ENCODE measurements at places on chromosomes 5 and 9.

DNA sequence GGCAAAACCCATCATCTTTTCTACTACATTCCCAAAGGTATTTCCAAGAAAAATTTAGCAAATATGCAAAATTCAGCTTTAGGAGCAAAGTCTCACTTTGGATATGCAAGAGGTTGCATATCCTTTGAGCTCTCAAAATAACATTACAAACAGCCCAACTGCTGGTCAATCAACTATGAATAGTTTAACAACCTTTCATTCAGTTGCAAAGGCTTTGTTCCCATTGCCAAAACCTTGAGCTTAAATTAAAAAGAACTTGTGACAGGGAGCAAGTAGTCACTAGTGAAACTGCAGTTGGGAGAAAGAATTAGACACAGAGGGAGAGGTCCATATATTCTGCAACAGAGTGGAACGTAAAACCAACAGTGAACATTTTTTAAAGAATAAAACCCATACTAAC lies 8.8 kb downstream of the ZNF608 start:
- DNase-seq, result no peak

- peak; percentile 42 for DNase-seq
Observed at GRCh38 chr5:37971483-37972024, 131.7 kb upstream of the GDNF start.

DNA sequence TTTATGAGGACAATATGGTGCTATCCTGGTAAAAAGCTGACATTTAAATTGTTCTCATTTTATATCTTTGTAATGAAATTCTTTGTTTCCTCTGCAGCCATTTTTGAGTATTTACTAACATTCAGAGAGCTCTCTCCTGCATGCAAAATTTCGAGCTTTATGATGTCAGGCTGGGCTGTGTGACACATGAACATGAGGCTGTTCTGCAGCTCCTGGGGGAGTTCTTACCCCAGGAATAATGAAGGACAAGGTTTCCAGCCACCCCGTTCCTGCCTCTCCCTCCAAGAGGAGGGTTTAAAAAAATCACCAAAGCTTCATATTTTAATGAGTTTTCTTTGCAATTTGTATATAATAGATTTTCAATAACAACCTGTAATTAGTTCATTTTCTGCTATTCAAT lies 252.4 kb downstream of the HSPA4 start:
- no peak for DNase-seq

GRCh38 chr9:37922363-37923117 lies 18.6 kb upstream of the SLC25A51 start:
- DNase-seq, result no peak

- no peak for DNase-seq
Observed at GRCh38 chr9:76741524-76741923, 22.7 kb upstream of the PCA3 start.

GRCh38 chr5:78007233-78007632 lies 231.1 kb upstream of the TBCA start:
- DNase-seq, result no peak

GRCh38 chr5:115557667-115558387 lies 13.3 kb upstream of the FEM1C start:
- no peak for DNase-seq
